ENCODE measurements at places on chromosomes 5 and 9.
A peak's percentile ranks its signal among the peaks of the same experiment; 100 is the strongest.

- no peak for DNase-seq
Observed at GRCh38 chr9:3708751-3709150, 182.9 kb upstream of the RFX3 start.

DNA sequence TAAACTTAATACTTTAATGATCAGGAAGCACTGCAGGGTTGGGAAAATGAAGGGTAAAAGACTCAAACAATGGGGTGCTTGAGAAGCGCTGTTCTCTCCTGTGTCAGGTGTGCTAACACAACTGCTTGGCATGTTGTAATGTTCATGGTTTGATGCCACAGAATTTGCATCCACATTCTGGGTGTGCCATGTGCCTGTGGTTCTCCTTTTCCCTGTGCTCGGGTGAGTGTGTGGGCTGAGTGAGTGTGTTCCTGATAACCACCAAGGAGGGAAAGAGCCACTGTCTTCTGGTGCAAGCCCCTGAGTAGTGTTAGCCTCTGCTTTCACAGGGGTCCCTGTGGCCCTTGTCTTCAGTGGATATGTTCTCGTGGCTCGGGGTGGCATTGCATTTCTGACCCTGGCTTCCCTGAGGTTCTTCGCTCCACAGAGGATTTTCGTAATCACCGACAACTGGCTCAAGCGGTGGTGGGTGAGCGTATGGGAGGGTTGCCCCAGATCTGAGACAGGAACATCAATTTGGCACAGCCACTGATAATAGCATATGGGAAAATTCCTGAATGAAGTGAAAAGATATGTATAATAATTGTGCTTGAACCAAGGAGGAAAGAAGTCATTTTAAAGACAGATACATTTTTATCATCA is 102.0 kb downstream of the MVB12B start:
- DNase-seq = no peak

DNA sequence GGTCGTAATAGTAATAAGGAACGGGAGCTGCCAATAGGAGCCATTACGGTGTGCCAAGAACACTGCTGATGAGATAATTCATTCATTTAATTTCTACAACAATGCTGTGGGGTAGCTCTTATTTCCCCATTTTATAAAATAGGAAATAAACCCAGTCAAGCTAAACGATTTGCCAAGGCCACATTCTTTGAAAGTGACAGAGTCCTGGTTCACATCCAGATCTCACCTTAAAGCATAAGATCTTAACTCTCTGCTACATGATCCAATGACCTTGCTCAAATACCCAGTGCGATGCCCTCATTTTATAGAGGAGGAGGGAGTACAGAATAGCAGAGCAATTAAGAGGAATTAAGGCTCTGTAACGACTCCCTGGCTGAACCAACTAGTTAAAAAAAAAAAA is 5.0 kb downstream of the PDE6A start:
- DNase-seq = no peak

GRCh38 chr9:136615631-136616306 is 46.9 kb upstream of the EGFL7 start:
- DNase-seq = no peak

DNA sequence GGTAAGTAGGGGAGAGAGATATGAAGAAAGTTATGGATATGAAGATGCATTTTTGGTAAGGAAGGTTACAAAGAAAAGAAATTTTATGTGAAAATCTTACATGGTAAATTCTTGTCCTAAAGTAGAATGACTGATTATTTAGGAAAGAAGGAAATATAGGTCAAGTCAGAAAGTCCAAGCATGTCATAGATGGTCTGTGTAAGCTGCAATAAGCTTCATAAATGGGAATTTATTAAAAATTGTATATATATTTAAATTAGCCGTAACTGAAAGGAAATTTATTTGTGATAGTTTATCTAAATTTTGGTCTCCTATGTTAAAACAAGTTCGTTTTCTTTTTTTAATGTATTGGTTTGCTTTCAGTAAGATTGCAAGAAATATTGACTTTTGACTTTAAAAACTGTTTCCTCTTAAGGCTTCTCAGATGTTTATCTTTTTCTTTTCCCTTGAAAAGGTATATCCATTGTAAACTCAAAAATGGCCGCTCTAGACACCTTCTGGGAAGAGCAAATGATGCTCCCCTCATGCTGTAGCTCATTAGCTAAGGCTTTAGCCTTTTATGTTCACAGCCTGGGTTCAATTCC is 46.8 kb upstream of the HAPLN1 start:
- no peak for DNase-seq

- DNase-seq = no peak
Observed at GRCh38 chr9:68966496-68966944, 47.4 kb downstream of the PRKACG start.

DNA sequence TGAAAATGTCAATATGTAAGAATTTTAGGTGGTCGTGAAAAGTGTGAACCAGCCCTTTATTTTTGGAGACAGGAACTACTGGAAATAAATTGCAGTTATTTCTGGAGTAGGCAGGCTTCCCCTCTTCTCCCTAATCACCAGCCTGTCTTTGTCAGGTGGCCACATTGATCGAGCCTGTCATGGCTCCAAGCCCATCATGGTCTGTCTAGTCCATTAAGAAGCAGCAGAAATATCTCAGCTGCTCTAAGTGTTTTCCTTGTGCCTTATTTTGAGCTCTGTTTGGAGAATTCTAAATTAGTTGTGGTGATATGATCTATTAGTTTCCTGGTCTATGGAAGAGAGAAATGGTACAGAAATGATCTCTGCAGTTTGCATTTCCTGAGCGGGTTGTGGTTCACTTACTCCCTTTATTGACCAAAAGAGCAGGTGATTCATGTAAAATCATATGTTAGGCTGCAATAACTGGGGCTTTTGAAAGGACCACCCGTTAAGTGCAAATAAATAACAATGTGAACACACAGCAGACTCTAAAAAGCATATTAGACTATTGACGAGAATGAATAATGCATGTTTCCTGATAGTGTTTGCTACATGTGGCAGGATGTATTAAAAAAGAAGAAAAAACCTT is 42.3 kb downstream of the BASP1 start:
- no peak for DNase-seq

DNA sequence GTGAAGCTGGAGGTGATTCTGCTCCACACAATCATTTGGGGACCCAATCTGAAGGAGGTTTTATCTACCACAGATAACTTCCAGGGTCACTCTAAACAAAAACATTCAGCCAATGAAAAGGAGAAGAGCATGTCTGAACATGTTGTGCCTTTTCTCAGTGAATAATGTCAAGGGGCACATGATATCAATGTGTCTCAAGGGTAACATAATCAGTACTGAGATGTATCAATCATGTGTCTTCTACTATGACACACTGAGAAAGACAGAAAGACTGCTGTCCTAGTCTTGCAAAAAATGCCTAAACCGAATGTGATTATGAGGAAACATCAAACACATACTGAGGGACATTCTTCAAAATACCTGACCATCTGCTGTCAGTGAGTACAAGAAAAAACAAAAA is 25.4 kb upstream of the RASA1 start:
- DNase-seq = no peak

DNA sequence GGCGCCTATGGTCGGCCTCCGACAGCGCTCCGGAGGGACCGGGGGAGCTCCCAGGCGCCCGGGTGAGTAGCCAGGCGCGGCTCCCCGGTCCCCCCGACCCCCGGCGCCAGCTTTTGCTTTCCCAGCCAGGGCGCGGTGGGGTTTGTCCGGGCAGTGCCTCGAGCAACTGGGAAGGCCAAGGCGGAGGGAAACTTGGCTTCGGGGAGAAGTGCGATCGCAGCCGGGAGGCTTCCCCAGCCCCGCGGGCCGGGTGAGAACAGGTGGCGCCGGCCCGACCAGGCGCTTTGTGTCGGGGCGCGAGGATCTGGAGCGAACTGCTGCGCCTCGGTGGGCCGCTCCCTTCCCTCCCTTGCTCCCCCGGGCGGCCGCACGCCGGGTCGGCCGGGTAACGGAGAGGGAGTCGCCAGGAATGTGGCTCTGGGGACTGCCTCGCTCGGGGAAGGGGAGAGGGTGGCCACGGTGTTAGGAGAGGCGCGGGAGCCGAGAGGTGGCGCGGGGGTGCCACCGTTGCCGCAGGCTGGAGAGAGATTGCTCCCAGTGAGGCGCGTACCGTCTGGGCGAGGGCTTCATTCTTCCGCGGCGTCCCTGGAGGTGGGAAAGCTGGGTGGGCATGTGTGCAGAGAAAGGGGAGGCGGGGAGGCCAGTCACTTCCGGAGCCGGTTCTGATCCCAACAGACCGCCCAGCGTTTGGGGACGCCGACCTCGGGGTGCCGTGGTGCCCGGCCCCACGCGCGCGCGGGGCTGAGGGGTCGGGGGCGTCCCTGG is 561 bp downstream of the DAPK1 start:
- peak; percentile 64 for DNase-seq

DNA sequence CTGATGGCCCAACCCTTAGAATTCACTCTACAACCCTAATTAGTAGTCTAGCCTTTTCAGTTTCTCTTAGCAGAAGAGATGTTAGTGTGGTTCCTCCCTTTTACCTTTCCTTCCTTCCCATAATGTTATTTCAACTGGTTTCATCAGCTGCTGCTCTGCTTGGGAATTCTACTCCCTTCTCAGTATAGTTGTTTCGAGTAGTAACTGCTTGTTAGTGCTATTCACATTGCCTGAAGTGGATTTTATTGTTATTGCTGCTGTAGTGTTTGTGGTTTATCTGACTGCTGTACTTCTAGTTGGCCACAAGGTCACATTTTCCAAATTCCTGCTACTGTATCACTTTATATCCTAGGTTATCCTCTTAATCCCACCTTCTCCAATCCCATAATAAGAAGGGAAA is 29.7 kb downstream of the SMIM15 start:
- no peak for DNase-seq

- DNase-seq = peak; percentile 44
Observed at GRCh38 chr5:71887680-71888079, 168.6 kb downstream of the CARTPT start.

DNA sequence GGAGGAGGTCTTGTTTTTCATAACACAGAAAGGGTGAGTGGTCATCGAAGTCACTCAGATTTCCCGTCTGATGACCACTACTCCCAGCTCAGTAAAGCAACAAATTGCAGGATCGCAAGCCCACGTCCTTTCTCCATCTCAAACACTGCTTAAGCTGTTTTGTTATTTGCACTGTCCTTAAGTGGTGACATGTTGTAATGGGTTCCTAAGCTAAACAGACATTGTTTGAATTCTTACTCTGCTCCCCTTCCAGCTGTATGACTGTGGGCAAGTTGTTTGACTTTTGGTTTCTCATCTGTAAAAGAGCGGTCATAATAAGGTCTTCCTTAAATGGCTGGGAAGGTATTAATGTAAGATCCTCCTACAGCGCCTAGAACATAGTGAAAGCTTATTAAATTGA is 62.8 kb upstream of the EQTN start:
- DNase-seq = no peak

- no peak for DNase-seq
Observed at GRCh38 chr5:31707329-31707728, 68.4 kb downstream of the PDZD2 start.

GRCh38 chr5:137071526-137071925 is 427.6 kb downstream of the SPOCK1 start:
- DNase-seq = no peak

DNA sequence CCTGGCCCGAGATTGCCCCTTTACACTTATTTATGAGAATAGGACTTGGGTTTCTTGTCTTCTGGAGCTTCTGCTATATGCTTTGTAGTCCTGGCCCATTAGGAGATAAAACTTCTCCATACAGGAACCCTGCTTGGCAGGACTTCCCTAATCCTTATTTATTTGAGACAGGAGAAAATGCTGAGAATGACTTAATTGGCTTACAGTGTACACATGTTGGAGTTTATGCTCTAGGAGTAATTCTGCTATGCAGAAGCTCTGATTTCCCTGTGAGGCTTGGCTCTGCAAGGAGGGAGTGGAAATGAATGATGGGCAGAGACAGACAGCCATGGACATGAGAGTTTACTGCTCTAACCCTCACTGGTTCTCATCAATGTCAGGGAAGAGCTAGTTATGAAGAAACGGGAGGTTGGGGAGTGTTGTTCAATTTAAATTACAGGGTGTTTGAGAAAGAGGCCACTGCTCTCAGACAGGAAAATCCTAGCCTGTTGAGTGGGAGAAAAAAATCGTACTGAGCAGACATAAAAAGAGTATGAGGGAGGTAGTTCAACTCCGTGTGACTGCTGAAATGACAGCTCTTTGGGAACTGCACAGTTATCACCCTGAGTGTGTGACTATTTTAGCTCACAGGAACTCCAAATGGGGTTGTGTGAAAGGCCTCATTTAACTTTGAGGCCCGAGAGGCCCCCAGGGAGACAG is 37.5 kb downstream of the ACTBL2 start:
- DNase-seq = no peak

GRCh38 chr9:123414204-123414603 is 58.2 kb downstream of the CRB2 start:
- DNase-seq = no peak

- no peak for DNase-seq
Observed at GRCh38 chr5:6551287-6551954, 81.4 kb downstream of the NSUN2 start.

- DNase-seq = peak; percentile 61
Observed at GRCh38 chr5:176542135-176542595, 5.0 kb upstream of the RNF44 start.

DNA sequence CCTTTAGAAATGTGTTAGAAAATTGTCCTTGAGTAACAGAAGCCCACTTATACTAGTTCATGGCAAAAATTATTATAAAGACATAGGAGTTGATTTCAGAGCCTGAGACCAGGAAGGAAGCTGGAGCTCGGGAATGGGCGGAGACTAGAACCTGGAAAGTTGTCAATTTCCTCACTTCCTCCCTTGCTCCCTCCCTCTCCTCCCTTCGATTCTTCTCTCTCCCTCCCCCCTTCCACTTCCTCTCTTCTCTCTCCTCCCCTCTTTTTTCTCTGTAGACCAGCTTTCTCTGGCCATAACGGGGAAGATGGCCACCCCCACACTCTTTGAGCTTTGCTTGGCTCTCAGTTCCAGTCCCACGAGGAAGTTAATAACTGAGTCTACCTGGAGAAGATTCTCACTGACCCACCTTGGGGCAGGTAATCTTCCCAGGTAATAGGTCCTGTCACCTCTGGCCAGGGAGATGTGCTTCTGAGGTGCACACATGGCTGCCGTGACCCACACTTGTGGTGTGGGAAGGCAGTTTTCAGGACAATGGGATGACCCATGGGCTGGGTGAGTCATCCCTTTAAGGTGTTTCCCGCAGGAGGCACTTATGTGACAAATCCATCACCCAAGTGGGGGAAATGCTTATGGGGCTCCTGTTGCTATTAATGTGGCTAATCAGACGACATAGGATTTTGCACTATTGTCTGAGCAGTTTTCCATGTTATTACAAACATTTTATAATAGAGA is 78.7 kb downstream of the HSPA4 start:
- no peak for DNase-seq

- no peak for DNase-seq
Observed at GRCh38 chr5:128378196-128378595, 159.8 kb downstream of the FBN2 start.

All from GM06990 (cell line).